ENCODE measurements at places on chromosomes 12 and 14. TPM values are rescaled to one million over a fixed set of nuclear protein-coding genes. Genes with fewer than 3 reads are reported as not detected.

- DNase-seq: no peak
Observed at GRCh38 chr14:30337456-30337855, 221.5 kb upstream of the G2E3 start.

- DNase-seq: no peak
Observed at GRCh38 chr12:58206876-58207275, 265.5 kb downstream of the ATP23 start.

The GLI1 gene
- total RNA-seq: 20.6 TPM

The NPAS3 gene
- 0.60 TPM for total RNA-seq

The KCNMB4 gene
- total RNA-seq: 12.7 TPM

The ZCCHC8 gene
- total RNA-seq: 28.9 TPM

GRCh38 chr12:52005903-52006703 lies 643 bp upstream of the TAMALIN start:
- no peak for DNase-seq

DNA sequence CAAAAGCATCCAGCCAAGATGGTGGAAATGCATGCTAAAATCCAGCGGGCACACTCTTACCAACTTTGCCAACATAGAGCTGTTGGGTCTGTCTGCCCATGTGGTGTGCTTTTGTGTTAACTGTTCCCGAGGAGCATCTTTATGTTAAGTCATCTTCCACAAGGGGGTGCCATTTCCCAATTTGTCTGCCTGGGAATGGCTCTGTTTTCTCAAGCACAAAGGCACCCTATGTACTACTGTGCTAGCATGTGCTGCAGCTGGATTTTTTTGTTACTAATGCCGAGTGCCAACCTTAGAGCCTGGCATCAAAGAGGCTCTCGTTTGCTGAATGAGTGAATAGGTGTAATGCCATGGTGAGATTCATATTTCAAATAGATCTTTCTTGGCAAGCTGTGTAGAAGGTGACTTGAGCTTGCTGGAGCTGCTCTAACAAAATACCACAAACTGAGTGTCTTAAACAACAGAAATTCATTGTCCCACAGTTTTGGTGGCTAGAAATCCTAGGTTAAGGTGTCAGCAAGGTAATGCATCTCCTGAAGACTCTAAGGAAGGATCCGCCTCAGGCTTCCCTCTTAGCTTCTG lies 74.3 kb downstream of the TRHDE start:
- DNase-seq: peak; percentile 83

The DBX2 gene
- total RNA-seq: not detected

All from H1 (cell line).